ENCODE measurements at places on chromosomes 3 and 15.

DNA sequence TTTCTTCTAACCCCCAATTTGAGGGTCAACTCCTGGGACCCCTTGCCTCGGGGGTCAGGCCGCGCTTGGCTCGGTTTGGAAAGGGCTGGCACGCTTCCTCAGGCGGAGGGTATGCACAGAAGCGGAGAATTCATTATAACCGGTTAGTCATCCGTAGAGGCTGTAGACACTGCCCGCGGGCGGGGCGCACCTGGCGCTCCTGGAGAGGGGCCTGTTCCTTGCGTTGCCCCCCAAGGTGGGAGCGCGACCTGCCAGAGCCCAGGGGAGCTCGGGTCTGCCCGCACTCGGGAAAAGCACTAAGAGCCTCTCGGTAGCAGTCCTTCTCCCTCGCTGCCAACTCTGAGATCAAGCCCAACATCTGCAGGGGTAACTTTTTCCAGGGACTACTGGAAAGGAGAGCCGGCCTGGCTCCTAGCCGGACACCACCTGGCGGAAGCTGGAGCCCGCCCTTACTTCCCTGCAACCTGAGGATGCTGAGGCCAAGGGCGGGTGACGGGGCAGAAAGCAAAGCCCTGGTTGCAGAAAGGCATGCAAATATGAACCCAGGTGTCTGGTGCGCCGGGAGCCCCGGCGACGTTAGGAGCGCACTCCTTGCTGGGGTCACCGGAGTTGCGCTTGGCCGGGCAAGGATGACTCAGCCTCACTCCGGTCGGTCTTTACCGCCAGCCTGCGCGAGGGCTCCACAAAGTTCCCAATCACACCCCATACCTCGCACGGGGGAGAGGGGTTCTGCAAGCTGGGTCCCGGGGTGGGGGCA is 1.5 kb upstream of the CACNA2D3 start:
- DNase-seq = peak; percentile 32

DNA sequence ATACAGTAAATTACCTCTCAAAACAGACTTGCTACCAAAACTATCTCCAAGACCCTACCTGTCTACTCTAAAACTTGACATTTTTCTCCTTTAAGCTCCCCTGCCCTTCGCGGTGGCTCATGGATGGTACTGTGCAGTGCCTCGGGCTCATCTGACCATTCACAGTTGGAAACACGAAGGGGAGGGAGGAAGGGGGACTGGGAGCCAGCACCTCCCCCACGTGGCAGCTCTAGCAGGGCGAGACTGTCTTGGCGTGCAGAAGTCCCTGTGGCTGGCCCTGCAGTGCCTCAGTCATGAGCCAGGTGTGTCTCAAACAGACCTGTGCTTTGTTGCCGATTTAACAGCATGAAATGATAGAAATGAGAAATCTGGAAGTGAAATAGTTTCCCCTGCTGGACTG is 372.0 kb downstream of the GABRG3 start:
- DNase-seq = no peak

GRCh38 chr3:188683032-188683521 is 488.7 kb upstream of the TPRG1 start:
- no peak for DNase-seq

- DNase-seq = no peak
These were observed 146.6 kb downstream of the THSD4 start for GRCh38 chr15:71261909-71262308.

DNA sequence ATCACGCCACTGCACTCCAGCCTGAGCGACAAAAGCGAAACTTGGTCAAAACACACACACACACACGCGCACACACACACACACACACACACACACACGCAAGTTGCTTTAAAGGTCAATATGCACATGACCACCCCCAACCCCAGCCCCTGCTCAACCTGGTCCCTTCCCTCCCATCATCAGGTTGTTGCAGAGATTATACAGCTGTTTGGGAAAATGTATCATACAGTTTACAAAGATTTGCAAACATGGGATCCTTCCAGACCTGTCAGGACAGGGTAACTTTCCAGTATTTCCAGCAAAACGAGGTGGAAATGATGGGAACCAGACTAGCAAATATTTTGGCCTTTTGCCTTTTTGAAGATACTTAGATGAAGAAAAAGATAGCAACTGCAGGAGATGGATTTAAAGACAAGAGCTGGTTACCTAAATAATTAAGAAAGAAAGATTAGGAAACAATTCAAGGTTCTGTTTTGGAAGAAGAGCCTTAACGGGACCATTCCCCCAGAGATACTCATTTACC is 80.2 kb downstream of the TNIK start:
- DNase-seq = no peak

- no peak for DNase-seq
These were observed 16.9 kb downstream of the THBS1 start for GRCh38 chr15:39597751-39598185.

- DNase-seq = no peak
These were observed 763.3 kb upstream of the CFAP20DC start for GRCh38 chr3:59813148-59813538.

- DNase-seq = peak; percentile 89
These were observed 65.2 kb downstream of the FNDC3B start for GRCh38 chr3:172104471-172105072.

- no peak for DNase-seq
These were observed 308.4 kb downstream of the RPLP1 start for GRCh38 chr15:69760890-69761568.

DNA sequence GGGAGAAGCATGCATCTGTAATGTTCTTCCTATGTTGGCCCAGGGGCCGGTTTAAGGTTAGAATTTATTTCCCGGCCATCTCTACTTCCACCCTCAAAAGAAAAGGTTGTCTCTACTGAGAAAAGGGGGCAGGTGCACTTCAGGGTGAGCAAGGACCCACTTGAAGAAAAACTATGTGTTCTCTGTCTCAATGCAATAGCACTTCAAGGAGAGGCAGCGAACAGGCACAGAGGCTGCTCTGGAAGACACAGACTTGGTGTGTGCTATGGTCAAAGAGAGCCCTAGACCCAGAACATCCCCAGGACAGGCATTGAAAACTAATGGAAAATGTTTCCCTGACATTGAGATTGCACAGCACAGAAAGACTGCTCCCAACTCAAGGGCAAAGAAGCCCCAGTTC is 7.6 kb downstream of the MINDY4B start:
- no peak for DNase-seq

DNA sequence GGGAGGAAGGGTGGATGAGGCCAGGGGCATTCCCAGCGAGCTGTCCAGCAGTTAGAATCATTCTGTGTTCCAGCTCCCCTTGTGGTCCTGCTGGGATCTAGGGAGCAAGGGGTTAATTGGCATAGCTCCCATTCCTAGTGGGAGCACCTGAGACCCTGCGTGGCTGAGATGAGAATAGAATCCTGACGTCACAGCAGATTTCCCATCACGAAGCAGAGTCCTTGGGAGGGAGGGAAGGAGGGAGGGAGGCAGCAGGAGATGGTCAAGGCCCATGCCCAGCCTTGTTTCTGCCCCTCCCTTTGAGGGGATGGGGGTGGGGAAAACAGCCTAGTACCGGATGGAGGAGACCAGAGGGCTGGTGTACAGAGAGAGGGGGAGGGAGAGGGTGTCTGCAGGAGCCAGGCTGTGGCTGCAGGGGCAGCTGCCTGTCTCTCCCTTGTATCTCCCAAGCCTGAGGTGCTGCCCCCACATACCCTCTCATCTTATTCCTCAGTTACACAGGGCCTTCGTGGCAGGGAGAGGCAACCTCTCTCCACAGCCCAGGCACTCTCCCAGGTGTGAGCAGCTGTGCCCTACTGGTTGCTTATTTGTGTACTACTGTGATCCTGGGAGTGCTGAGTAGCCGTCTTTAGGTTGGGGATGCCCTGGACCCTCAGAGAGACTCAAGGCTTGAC is 5.4 kb downstream of the TYRO3 start:
- DNase-seq = no peak
